ENCODE measurements at places on chromosomes 4 and X.

DNA sequence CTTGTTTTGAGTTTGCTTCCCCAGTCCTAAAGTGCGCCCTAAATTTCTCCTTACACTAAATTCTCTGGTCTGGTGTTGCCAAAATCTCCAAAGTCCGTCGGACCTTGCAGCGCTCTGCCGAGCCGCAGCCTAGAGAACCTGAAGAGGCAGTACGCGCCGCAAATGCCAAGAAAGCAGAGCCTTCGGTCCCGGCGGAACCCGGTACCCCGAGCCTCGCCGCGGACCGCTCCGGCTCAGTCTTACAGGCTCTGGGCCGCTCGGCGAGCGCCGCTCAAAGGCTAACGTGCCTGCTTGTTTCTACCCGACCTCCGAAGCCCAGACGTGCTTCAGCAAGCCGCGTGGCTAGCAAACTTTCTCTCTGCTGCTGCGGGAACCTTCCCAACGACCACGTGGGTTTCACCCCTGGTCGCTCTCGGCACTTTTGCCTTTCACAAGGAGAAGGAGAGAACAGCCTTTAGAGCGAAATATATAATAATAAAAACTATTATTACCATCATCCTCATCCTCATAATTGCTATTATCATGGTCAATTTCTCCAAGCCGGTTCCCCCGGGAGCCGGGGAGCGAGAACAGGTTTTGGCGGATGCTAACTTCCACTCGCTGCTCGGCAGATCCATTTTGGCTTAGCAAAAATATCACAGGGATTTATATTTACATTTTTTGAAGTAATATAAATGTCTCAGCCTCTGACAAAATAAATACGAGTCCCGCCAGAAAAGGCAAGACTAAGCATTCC is 2.2 kb upstream of the HTR2C start:
- no peak for DNase-seq

DNA sequence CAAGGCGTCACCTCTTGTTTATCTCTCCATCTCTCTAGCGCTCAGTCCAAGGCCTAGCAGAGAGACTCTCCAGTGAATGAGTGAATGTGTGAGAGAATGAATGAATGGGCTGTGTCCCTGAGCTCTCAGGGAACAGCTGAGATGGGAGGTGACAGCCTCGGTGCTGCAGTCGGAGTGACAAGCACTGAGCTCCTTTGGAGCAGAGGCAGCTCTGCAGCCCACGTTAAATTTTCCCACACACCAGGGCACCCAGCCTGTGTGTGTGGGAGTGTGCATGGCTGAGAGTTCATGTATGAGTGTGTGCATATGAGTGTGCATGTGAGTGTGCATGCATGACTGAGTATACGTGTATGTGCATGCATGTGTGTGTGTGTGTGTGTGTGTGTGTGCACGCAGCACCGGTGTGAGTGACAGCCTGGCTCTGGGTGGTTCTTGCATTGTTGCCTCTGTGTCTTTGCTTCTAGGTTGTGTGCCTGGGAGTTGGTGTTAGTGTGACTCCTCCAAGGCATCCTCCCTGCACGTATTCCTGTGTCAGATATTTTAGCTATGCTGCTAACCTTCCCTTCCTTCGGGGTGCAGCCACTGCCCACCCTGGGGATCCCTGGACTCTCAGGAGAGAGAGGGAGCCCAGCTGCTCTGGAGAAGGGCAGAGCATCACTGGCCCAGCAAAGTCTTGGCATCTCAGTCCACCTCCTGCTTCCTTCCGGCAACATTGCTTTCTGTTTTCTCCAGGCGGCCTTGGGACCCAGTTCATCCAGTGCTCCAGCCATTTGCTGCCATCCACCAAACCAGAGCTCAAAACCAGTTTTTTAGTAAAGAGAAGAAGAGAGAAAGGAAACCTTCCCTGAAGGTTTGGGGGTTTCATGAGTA is 98.6 kb downstream of the PPP2R2C start:
- DNase-seq = peak; percentile 82

DNA sequence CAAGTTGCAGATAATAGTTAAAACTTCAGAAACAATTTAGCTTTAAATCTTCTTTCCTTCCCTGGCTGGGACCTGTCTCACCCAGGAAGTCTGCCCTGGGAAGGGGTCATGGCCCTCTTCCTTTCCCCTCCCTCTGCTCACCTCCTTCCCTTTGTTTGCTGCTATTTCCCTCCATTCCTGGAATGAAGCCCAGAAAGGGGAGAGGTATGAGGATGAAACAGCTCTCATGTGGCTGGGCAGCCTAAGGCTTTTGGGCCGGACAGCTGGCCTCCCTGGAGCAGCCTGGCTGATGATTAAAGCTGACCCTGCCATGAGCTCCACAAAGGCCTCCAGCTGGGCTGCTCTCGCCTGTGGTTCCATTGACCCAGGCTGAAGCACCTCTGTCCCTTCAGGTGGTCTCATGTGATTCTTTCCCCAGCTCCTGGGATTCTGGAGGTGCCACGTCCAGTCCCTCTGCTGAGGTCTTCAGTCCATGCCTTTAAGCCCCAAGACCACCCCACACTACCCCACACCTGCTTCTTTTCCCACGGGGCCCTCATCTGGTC is 202.1 kb downstream of the PTTG2 start:
- no peak for DNase-seq

- no peak for DNase-seq
Measured at GRCh38 chrX:119518371-119518770, 46.8 kb downstream of the STEEP1 start.

- no peak for DNase-seq
Measured at GRCh38 chr4:34010751-34011519, 2233.4 kb downstream of the ARAP2 start.

- no peak for DNase-seq
Measured at GRCh38 chrX:119871245-119871598, 311 bp downstream of the RNF113A start.

DNA sequence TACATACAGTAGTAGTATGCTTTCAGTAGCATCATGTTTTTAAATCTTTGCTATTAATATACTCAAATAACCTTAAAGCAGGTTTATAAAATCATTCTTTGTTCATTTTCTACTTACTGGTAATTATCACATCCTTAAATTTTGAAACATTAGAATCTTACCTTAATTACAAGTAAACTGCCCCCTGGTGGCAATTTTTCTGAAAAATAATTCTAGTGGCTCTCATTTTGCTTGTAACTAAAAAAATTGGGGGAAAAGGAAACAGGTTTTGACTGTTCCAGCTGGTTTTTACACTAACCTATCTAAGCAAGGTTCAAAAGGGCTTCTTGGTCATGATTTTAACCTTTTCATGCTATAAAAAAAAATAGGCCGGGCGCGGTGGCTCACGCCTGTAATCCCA is 18.5 kb upstream of the DCAF4L1 start:
- no peak for DNase-seq

GRCh38 chrX:41388543-41388942 is 54.6 kb downstream of the DDX3X start:
- no peak for DNase-seq

- DNase-seq = no peak
Measured at GRCh38 chrX:120761810-120762209, 113.9 kb downstream of the CT47B1 start.

DNA sequence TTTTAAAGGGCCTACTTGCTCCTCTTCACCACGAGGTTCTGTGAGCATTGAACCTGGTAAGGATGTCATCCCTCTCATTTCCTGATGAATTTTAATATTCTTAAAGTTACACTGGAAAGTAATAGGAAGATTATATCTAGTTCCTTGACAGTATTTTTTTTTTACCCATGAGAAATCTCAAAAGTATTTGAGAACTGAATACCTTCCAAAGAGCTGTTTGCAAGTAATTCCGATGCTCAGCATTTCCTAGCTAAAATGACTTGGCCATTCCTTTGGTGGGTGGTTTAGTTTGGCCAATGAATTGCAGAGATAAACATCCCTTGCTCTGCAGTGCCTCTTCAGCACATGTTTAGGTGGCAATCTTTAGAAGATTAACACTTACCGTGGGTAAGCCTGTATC is 110.2 kb upstream of the WDR1 start:
- no peak for DNase-seq

- no peak for DNase-seq
Measured at GRCh38 chrX:68698942-68699341, 51.5 kb downstream of the STARD8 start.

DNA sequence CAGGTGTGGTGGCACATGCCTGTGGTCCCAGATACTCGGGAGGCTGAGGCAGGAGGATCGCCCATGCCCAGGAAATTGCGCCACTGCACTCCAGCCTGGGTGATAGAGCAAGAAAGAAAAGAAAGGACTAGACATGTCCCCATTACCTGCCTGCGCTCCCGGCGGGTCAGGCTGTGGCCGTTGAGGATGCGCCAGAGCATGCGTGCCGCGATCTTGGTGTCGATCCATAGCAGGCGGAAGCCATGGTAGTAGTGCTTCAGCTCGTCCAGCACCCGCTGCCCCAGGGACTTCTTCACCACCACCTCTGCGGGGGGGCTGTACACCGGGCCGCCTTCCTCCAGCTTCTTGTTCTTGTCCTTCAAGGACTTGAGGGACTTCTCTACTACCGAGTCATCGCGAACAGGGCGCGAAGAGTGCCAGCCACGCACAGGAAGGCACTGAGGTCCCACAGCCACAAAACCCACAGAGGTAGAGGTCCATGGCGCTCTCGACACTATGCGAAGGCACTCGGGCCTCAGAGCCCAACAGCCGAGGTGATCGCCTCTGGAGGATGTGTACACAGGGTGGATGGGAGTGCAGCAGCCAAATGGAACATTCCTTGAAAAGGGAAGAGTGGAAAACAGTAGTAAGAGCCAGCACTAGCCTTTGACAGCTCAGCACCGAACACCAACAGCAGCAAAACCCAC is 14.6 kb downstream of the LETM1 start:
- no peak for DNase-seq

DNA sequence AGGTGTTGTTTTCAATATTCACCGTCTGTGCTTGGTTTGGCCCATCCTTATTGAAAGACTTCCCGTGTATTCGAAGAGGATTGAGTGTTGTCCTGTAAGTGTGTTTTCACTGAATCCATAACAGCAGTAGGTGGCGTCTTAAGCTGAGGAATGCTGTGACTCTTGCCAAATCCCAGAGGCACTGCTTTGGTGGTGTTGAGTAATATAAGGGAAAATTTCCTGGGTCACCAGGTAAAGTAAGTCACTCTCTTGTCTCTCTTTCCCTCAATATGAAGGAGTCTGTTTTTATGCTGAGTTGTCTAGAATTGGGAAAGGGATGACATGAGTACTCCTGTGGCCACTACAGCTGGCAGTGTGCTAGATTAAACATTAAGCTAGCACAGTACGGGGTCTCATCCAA is 146.7 kb upstream of the ZXDB start:
- DNase-seq = no peak

- no peak for DNase-seq
Measured at GRCh38 chr4:11111876-11112275, 316.8 kb downstream of the HS3ST1 start.

DNA sequence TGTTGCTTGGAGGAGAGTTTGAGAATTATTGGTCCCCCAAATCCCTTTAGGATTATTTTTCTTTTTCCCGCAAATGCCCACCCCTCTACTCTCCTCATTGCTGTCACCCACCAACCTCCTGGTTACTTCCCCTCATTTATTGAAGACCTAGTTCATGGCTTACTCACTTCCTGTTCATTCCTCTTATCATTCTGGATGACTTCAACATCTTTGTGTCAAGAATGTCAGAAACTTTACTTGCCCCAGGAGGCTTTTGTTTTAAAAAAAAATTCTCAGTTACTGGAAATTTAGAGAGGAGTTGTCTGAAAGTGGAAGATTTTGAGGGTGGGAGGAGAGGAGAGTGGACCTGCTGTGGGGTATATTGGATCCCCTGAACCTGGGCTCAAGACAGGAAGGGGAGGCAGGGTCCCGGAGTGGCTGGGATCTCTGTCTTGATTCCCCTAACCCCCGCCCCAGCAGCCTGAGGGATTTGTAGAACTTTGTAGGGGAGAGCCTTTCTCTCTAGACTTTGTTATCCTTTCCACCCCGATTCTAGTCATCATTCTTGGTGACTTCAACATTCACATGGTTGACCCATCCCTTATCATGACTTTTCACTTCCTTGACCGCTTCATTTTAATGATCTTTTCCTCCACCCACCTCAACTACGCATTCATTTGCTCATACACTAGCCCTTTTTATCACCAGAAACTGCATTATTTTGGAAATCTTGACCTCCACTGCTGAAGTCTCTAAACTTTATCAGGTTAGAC is 69.9 kb upstream of the ESX1 start:
- DNase-seq = no peak

DNA sequence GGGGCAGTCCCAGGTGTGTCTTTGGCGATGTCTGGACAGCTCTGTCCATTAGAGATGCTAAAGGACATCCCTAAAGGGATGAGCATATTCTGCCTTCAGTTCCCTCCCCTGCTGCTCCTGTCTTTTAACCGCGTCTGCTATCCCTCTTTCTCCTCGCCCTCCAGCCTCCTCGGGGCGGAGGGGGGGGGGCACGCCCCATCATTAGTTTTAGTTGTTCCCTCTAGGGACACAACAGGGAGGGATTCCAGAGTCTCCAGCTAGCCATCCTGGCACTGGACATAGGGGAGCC is 1.1 kb downstream of the MSL3 start:
- DNase-seq = no peak

DNA sequence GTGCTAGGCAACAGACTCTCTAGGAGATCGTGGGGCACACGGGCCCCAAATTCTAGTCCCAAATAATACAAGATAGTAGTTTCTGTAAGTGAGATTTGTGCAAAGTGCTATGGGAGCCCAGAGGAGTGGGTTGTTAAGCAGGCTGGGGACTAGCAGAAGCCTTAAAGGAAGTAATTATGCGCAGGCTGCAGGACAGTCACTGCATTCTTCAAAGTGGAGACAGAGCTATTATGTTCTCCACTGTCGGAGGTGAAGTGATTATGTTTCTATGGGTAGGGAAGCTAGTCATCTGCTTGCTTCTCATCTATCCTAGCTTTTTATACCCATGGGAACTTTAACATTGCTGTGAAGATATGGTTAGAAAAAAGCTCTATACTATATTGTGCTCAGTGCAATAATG is 154.2 kb downstream of the CPE start:
- DNase-seq = no peak
